ENCODE measurements at places on chromosomes 6 and 20.

DNA sequence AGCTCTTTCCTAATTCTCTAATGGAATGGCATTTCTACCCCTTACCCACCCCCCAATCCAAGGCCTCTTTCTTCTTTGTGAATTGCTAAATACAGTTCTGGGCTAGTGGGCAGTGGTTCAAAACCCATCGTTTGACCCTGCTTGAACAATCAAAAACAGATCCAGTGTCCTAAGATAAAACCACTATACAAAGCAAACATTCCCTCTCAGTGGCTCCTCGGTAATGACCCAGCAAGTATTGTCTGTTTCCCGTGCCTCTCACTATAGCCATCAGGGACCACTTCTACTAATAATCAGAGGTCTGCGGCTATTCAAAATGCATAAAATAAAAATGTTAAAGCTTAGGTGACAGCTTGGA lies 143.5 kb upstream of the AKAP12 start:
- DNase-seq = no peak

- DNase-seq = no peak
Measured at GRCh38 chr6:170129691-170130171, 161.1 kb downstream of the DLL1 start.

- DNase-seq = no peak
Measured at GRCh38 chr6:4802312-4802935, 26.2 kb downstream of the CDYL start.

- no peak for DNase-seq
Measured at GRCh38 chr6:167590193-167590592, 236.5 kb upstream of the AFDN start.

GRCh38 chr6:40957616-40958492 lies 81.2 kb downstream of the UNC5CL start:
- peak; percentile 90 for DNase-seq

GRCh38 chr20:17859002-17859615 lies 109.5 kb downstream of the SNX5 start:
- DNase-seq = no peak

DNA sequence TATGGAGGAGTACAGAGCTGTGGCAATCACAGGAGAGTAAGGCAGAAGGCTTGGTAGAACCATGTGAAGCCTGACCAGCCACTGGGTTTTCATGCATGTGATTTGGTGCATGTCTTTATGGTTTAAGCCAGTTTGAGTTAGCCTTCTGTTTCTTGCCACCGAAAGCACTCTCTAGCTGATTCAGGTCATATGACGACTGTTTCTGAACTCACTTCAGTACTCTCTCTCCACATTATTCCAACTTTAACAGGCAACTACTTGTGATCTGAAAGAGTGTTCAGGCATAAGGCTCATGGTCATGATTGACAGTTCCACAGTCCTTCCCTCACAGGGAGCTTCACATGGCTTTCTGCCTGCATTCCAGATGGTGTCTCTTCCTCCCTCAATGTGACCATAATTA lies 63.3 kb upstream of the TAB2 start:
- DNase-seq = no peak

DNA sequence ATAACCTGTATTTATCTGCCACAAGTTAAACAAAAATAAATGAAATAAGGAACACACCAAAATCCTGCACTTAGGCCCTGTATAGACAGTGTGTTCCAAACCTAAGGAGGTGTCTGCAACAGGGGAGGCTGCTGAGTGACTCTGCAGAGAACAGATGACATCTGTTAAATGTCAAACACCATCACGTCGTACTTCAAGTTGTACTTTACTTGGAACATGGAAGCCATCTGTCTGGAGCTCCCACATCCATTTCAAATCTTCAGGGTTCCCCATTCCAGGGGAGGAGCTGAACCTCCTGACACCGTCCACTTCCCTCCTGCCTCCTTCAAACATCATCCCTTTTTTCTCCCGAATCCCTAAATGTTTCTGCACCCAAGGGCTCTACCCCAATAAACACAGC lies 1.8 kb upstream of the MAP7 start:
- no peak for DNase-seq

DNA sequence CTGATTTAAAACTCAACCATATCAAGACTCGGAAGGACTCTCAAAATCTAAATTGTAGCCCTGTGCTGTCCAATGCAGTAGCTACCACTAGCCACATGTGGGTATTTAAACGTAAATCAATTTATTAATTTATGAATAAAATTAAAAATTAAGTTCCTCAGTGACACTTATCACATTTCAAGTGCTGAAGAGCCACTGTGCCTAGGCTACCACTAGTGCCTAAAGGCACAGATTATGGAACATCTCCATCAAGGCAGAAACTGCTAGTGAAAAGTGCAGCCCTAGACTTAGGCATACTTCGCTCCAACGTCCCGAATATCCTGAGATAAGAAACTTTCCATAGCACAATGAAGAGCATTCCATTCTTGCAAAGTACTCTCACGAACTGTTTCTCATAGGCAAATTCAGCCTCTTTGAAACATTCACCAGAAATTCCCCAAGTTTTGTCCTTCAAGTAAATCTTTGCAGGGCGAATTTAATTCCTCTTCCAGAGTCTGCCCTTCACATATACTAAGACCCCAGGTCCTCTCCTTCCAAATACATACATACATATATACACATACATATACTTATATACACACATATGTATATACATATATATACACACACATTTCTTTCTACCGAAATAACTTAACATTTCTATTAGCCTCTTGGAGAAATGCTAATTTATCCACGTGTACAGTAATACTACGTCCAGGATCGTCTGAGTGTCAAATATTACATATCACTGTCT lies 1.3 kb downstream of the SUPT3H start:
- DNase-seq = peak; percentile 23

GRCh38 chr6:54559136-54559535 lies 250.9 kb downstream of the TINAG start:
- no peak for DNase-seq

DNA sequence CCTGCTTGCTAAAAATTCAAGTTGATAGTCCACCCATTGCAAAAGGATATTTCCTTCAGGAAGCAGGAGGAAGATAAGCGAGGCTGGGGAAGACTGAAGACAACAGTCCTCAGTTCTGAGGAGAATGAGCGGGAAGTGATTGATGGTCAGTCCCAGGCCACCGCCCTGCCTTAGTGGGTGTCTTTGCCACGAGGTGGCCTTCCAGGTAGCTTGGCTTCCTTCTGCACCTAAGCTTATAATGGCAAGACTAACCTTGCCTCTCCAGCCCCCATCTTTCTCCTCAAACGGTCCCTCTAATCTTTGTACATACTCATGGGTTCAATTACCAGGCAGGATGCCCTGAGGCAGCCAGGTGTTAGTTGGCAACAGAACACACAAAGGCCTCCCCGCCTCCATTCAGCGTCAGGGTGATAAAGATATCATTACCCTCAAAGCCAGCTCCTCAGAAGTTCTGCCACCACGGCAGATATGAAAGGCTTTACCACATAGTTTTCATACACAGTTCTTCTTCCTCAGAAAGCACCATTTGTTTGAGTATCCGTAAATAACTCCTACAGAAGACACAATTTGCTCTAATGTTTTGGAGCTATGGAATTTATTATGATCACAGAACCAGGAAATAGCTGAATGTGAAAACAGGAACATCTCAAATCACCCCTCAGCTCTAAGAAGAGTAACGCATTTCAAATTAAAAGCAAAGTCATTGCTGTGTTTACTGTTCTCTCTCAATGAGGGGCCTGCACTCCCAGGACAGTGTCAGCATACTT lies 249.4 kb downstream of the ATXN1 start:
- DNase-seq = no peak

GRCh38 chr6:21181866-21182265 lies 411.7 kb upstream of the SOX4 start:
- no peak for DNase-seq
